ENCODE measurements at places on chromosomes 13 and 19.

- no peak for DNase-seq
Measured at GRCh38 chr13:113413898-113414282, 39.4 kb downstream of the ADPRHL1 start.

- no peak for DNase-seq
Measured at GRCh38 chr13:48263196-48263595, 30.2 kb downstream of the ITM2B start.

DNA sequence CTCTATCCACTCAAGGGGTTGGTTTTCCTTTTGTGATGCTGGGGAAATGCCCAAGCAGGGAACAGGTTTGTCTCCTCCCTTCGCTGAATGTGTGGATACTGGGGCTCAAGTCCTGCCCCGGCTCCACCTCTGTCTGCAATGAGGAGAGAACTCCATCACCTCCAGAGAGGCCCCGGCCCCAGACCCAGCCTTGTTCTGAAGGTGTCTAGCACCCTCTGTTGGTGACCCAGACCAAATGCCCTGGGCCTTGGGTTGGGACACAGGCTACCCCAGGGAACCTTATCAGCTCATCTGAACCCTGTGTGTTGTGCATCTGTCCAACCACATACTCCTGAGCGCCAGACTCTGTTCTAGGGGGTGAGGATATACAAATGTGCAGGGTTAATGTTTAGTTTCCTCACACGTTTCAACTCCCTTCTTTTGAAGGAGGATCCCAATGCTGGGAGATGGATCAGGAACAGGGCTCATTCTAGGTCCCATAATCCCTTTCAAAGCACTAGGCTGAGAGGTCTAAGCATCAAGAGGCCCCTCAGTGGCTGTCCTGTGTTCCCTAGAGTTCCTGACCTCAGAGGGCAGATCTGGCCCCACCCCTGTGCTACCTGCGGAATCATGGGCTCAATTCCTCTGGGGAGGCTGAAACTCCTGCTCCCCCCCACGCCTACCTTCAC lies 112.5 kb upstream of the SLC7A1 start:
- peak; percentile 39 for DNase-seq

DNA sequence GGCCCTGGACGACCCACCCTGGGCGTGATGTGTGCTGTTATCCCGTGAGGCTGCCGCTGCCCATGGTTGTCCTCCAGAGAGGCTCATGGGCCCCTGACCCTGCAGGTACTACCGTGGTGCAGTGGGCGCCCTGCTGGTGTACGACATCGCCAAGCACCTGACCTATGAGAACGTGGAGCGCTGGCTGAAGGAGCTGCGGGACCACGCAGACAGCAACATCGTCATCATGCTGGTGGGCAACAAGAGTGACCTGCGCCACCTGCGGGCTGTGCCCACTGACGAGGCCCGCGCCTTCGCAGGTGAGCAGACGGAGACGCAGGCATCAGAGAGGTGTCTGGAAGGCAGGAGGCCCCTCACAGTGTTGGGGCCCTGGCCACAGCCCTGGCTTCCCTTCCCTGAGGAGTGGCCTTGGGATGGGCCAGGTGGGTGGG lies 11.1 kb upstream of the MARCHF2 start:
- DNase-seq = no peak

DNA sequence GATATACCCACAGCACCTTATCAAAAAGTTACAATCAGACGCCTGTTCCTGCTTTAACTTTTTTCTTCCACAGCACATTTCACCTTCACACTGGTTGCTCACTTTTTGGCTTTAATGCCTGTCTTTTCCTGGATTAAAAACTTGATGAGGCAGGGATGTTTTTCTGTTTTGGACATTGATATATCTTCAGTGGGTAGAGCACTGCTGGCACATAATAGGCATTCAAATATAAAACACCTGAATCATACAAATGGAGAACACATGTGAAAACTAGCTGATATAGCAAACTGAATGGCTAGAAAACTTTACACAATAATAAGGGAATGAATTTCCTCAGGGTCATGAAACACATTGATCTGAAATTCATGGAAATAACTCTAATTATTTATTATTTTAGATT lies 65.6 kb downstream of the STARD13 start:
- no peak for DNase-seq

DNA sequence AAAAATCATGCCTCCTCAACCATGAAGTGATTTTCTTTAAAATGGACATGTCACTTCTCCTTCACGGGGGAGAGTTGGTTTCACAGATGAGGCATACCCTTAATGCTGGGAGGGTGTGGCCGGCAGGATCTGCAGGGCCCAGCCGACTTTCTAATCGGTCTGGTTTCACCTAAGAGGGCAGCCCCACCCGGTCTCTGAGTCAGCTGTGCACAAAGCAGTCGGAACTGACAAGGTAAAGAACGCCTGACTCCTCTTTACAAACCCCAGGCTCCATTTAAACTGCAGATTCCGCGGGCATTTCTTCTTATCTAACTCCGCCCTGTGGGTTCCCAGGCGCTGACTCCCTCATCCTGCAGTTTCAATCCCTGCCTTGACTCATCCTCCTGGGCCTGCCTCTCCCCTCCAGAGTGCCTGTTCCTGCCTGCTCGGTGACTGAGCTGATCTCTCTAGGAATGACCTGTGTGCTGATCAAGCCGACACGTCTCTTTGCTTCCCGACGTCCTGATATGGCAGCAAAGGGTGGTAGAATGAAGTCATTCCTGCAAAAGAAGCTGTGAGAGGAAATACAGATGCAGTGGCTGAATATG lies 63.4 kb downstream of the EFNB2 start:
- no peak for DNase-seq

DNA sequence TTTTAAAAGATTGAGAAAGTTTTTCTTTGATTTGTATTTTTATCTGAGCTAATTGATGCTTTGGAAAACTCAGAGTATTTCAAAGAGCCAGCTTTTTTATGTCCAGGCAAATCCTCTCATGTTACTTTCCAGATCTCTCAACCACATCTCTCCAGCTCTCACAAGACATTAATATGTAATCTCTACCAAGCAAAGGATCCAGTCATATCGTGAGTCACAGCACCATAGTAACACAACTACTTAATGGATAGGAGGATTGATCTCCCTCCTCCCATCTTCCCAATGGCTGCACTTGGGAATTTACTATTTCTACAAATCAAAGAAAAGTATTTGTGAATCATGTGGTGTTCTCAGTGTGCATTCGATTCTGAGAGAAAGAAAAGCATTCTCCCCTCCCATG lies 63.3 kb downstream of the POU4F1 start:
- DNase-seq = no peak

DNA sequence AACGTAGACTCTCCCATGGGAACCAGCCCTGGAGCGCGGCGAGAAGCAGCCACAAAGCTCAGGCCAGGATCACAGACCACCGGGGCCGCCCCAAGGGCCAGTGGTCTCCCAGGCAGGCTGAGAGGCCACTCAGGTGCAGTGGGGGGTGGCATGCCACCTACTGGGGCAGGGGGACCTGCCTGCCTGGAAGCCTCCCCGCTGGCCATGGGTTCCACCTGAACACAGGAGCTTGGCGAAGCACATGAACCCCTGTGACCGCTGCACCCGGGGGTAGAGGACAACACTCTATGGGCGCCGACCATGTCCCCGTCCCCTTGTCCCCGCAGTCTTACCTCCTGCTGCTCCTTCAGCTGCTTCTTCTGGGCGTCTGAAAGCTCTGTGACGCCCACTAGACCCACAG lies 6.8 kb upstream of the TM6SF2 start:
- no peak for DNase-seq

GRCh38 chr19:7461841-7462629 lies 26.8 kb downstream of the PEX11G start:
- DNase-seq = no peak

GRCh38 chr13:95099541-95099940 lies 201.7 kb downstream of the ABCC4 start:
- DNase-seq = no peak

- peak; percentile 66 for DNase-seq
Measured at GRCh38 chr13:99273128-99273527, 14.9 kb upstream of the GPR18 start.

- DNase-seq = no peak
Measured at GRCh38 chr19:7295912-7296536, 1.8 kb upstream of the INSR start.

DNA sequence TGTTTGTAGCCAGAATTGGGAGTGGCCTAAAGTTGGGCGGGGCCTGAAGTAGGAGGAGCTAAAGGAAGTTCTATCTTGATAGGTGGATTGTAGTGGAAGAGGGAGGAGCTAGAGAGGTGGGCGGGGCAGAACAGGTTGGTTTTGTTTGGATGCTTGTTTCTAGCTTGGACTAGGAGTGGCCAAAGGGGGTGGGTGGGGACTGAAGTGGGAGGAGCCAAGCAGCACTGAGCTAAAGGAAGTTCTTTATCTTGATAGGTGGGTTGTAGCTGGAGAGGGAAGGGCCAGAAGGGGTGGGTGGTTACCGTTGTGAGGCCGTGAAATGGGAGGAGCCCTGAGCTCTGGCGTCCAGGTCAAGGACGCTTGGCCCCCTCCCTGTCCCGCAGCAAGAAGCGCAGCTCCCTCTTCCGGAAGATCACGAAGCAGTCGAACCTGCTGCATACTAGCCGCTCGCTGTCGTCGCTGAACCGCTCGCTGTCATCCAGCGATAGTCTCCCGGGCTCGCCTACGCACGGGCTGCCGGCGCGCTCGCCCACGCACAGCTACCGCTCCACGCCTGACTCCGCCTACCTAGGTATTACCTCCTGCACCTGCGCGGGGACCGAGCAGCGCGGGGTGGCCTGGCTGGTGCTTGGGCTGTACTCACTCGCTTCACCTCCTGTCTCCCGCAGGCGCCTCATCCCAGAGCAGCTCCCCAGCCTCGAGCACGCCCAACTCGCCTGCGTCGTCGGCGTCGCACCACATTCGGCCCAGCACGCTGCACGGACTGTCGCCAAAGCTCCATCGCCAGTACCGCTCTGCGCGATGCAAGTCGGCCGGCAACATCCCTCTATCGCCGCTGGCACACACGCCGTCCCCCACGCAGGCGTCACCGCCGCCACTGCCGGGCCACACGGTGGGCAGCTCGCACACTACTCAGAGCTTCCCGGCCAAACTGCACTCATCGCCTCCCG lies 8.0 kb downstream of the DNASE2 start:
- DNase-seq = peak; percentile 80

DNA sequence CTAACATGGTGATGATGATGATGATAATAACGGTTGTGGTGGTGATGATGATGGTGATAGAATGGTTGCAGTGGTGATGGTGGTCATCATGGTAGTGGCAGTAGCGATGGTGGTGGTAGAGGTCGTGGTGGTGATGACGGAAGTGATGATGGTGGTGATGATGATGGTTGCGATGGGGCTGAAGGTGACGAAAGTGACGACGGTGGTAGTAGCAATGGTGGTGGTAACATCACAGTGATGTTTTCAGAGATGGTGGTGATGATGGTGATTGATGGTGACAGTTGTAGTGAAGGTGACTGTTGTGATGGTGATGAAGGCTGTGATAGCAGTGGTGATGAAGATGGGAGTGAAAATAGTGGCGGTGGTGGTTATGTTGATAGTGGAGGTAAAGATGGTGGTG lies 3.6 kb upstream of the ADGRE3 start:
- DNase-seq = no peak

GRCh38 chr19:15227261-15227660 lies 5.0 kb downstream of the EPHX3 start:
- DNase-seq = no peak

GRCh38 chr13:42276683-42277082 lies 4.7 kb downstream of the AKAP11 start:
- DNase-seq = no peak

GRCh38 chr19:1567116-1567847 lies 843 bp downstream of the MEX3D start:
- DNase-seq = no peak

GRCh38 chr13:73765651-73766384 lies 368.4 kb downstream of the KLF12 start:
- DNase-seq = peak; percentile 79
